Stimulated activated CD8-positive, alpha-beta memory T cell treated with anti-CD3 and anti-CD28 coated beads, Interleukin-2, amount 100 ng/mL, for 1 hour (primary cell): ENCODE measurements at places on chromosomes 7 and 10.

- no peak for DNase-seq
Measured at GRCh38 chr10:122988501-122988900, 8.3 kb downstream of the PSTK start.

GRCh38 chr10:124259139-124259825, 159.4 kb downstream of the OAT start:
- DNase-seq: no peak

- DNase-seq: no peak
Measured at GRCh38 chr7:127824682-127825081, 172.7 kb downstream of the SND1 start.

GRCh38 chr7:123784263-123784662, 35.5 kb upstream of the WASL start:
- DNase-seq: no peak

DNA sequence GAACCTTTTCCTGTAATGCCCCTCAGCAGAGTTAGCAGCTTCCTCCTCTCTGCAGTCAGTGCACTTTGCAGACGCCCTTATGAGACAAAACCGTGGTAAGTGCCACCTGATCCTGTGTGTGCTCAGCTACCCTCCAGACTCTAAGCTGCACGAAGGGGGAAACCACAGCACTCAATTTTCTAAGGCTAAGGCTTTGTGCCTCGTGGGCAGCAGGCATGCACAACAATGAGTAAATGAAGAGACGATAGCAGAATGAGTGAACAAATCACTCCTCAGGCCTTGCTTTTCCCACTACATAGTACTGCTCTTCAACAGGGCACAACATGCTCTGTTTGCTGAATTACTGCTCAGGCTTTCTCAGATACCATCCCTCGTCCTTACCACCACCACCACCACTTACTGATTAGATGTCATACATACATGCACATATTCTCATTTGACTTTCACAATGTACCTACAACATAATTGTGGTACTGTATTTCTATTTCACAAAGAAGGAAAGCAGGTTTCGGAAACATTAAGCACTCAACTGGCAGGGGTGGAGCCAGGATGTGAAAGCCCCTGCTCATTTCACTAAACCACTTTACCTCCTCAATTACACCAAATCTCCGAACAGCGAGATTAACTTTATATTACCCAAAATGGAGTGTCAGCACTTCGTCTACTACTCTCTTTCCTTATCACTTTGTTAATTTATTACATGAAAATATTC, 85.4 kb downstream of the ICA1 start:
- peak; percentile 28 for DNase-seq

DNA sequence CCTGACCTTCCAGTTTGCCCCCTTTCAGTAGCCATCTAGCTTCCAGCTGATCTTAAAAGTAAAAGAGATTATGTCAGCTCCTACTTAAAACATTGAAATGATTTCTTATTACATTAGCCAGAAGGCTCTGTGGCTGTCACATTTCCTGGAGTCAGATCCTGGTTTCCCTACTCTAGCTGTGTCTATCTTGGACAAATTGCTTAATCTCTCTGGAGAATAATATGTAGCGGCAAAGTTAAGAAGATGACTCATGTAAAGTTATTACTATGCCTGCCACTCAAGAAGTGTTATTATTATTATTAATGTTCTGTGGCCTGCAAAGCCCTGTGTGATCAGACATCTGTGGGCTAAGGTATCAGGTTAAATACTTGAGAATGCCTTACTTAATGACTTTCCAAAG, 107.2 kb downstream of the RUNDC3B start:
- DNase-seq: no peak

- DNase-seq: no peak
Measured at GRCh38 chr10:5632446-5632845, 33.9 kb downstream of the ASB13 start.

DNA sequence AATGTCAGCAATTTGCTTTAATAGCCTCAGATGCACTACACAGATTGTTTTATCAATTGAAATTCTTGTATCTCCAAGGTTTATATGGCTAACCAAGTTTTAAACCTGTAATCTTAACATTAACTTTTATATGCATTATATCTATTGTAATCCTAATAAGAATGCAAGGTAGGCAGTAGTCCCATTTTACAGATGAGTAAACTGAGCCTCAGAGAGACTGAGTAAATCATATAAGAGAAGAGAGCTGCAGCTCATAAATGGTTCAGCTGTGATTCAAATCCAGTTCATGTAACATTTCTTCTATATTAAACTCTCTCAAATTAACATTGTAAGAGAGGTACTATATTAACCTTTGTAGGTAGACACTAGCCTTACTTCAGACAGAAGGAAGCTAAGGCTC, 44.0 kb downstream of the MALSU1 start:
- DNase-seq: no peak

DNA sequence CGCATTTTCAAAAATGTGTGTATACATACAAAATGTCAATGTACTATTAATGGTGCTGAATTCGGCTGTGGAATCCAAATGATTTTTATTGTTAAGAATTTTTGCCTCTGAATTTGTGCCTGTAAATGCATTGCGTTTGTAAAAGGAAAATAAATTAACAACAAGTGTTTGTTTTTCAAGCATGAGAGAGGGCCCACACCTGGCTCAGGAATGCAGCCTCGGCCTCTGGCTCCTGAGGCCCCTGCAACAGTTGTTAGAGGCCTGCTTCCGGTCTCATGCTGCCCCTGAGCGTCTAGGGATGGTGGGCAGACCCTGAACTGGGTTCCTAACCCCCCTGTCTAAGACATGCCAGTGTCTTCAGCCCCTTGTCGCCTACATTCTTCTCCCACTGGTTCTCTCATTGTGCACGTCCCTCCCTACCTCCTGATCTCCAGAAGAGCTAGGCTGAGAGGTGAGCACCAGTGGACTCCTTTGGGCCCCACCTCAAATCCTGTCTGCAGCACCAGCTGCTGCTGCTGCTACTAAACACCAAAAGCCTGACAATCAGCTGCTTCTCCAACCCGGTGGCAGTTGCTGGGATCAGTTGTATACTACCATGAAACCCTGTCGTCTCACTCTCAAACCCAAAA, 1.9 kb upstream of the BTBD16 start:
- DNase-seq: no peak

- DNase-seq: no peak
Measured at GRCh38 chr7:72492461-72493065, 80.4 kb upstream of the CALN1 start.

- DNase-seq: no peak
Measured at GRCh38 chr10:47326306-47326926, 4.2 kb downstream of the GDF2 start.

DNA sequence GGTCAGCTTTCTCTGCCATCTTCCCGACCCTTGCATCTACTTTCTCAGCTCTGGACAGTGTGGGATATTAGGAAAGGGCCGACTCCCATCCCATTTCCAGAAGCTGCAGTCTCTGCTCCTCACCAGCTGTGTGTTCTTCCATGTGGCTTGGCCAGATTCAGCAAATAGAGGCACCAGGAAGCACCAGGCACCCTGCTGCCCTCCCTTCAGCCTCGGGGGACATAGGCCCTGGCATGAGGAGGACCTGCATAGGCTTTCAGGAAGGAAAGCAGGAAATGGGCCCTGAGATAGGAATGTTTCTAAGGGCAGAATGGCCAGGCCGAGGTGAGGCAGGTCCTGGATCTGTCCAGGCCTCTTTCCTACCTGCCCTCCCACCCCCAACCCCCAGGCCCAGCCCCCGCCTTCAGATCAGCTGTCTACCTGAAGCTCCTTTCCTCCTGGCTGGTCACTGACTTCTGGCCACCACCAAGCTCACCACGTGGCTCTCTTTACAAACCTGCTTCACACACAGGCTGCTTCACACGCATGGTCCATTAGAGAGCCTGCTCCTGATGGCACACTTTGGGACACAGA, 27.5 kb upstream of the PURB start:
- no peak for DNase-seq

DNA sequence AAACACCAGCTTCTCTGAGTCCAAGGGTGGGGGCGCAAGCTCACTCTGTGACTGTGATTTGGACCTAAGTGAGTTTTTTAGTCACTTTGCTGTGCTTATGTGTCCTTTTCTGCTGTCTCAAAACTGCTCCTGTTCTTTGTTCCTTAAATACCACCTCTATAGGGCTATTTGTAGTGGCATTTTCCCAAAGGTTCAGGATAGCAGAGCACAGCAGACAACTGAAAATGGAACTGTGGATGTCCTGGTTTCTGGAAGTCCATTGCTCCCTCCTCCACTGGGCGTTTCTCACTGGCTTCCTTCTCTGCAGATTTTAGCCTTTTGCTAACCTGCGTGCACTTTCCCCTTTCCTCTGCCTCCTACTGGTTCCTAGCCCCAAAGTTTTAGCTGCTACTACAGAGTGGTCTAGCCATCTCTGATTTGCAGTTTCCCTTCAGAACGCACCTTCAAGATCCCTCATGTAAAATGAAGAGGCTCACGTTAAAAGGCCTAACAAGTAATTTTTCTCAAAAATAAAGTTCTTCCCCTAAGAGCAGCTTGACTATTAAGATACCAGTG, 25.6 kb downstream of the BLVRA start:
- DNase-seq: no peak

GRCh38 chr7:11969643-11970042, 137.6 kb upstream of the THSD7A start:
- DNase-seq: no peak

- no peak for DNase-seq
Measured at GRCh38 chr7:107691716-107692115, 31.1 kb downstream of the SLC26A4 start.

DNA sequence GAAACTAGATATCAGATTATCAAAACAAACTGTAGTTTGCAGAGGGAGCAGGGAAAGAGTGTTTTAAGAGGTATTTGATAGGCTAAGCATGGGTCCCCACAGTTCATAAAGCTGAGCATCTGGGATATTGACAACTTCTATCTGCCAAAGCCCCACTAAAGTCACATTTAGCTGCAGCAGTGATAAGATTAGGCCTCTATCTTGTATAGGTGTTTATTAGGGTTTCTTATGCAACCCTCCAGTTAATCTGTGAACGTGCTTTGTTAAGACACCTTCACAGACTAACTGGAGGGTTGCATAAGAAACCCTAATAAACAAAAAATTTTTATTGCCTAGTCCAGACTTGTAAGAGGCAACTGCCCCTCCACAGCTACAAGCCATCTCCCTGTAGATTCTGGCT, 78.0 kb downstream of the CYP51A1 start:
- no peak for DNase-seq

GRCh38 chr10:127464561-127464960, 84.5 kb upstream of the NPS start:
- no peak for DNase-seq

DNA sequence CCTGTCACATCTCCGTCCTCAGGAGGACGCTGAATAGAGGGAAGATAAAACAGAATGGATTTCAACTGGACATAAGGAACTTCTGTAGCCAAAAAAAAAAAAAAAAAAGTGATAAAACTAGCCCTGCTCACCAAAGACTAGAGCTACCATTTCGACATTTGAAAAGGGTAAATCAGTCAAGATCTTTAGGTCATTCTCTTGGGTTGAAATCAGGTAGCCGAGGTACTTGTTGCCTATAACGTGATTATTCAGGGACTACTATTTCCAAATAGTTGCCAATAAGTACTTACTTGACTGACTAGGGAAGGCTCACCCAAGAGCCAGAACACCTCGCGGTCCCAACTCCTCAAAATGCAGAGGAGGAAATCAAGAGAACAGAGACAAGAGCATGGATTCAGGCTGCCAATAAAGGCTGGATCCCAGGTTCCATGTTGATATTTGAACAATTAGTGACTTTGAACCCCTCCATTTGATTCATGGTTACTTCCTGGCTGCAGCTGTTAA, 2.0 kb downstream of the RHEB start:
- no peak for DNase-seq

GRCh38 chr7:76077435-76077834, 29.5 kb downstream of the MDH2 start:
- no peak for DNase-seq

GRCh38 chr10:129864082-129864481, 100.0 kb downstream of the EBF3 start:
- DNase-seq: no peak

DNA sequence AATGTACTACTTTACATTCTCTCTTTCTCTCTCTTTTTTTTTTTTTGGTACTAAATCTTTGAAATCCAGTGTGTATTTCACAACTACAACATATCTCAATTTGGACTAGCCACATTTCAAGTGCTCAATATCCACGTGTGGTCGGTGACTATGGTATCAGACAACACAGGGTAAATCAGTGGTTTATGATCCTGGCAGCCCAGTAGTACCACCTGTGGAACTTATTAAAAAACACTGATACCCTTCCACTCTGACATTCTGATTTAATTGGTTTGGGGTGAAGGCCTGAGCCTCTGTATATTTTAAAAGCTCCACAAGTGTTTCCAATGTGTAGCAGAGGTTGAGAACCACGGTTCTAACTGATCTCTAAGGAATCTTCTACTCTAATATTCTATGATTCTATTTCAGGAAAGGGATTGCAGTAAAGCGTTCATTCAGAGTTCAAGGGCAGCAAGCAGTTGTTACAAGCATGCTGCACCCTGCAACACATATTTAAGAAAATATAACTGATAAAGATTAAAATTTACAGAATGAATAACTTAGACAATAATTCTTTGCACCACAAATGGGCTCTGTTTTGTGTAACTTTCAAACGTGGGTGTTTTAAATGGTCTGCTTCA, 5.1 kb downstream of the CREB5 start:
- DNase-seq: no peak

DNA sequence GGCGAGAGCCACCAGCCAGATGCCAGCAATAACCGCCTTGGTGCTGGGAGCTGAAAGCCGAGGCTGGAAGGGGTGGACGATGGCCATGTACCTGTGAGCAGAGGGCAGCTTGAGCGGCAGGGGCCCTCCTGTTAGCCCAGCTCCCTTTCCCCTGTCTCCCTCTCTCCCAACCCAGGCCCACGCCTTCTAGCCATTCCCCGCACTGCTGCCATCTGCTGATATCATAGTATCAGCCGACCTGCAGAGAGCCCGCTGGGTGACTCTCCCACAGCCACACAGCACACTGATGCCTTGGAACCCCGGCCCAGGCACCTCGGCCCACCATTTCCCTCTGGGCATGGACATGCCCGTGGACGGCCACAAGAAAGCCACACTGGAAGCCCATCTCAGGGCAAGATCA, 1.7 kb downstream of the TACR2 start:
- no peak for DNase-seq

DNA sequence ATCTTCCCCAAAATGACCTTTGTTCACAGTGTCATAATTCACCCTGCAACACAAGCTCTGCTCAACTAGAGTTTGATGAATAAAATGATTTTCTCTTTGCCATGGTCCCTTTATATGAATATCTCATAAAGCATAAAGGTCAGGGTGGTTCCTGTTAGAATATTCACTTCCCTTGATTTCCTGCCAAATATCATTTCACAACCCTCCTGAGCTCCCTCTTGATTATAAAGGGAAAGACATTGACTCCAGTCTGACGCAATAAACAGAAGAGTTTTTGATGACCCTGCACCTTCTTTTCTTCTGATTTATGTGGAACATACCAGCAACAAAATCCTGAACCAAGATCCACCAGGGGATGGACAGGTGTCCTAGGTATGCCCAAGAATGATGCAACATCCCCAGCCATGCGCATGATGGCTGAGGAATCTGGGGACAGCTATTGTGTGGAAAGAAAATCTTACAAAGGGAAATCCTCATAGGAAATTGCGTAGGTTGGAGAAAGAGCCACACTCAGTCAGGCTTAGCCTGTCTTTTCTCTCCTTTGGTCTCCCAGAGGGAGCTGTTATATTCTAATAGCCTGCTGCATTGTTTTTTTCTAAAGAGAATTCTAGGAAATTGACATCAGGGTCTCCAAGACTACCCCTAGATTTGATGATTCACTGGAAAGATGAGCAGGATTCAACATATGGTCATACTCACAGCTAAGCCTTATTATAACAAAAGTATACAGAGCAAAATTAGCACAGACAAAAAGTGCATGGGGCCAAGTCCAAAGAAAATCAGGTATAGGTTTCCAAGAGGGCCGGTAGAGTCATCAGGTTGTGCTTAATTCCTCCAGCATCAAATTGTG, 18.8 kb downstream of the IFIT3 start:
- DNase-seq: no peak
